Activated CD4-positive, alpha-beta T cell treated with anti-CD3 and anti-CD28 coated beads for 48 hours (primary cell): ENCODE measurements at places on chromosomes 13 and 19.
A peak's percentile ranks its signal among the peaks of the same experiment; 100 is the strongest.

DNA sequence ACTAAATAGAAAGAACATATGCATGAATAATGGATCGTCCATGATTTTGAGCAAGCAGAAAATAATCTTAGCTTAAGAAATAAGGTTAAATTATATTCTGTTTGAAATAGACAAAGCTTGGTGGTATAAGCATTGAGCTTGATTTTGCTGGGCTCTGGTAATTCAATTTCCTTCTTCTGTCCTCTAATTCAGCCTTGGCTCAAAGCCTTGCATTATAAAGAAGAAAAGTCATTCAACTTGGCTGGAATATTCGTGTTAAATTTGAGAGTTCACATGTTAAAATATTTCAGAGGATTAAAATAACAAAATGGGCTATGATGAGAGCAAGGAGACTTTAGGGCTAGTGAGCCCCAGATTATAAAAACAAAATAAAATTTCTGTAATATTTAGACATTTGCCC, 415.4 kb upstream of the PCDH20 start:
- DNase-seq: no peak

DNA sequence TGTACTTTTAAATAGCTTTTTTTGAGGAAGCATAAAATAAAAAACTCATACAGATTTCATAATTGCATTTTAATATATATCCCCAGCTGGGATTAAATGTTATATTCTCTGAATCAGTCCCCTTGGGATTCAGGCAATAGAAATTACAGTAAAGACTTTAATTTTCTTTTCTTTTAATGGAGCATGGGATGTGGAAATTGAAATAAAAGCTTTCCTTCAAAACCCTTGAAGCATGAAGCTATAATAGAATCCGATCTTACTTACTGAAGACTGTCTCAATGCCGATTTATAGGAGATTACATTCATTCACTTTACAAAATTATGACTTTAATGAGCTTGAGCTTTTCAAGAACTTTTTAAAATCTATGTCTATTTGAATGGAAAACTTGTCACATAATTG, 243.4 kb downstream of the SPRY2 start:
- no peak for DNase-seq

- no peak for DNase-seq
Observed at GRCh38 chr13:50198508-50198907, 183.3 kb downstream of the KCNRG start.

DNA sequence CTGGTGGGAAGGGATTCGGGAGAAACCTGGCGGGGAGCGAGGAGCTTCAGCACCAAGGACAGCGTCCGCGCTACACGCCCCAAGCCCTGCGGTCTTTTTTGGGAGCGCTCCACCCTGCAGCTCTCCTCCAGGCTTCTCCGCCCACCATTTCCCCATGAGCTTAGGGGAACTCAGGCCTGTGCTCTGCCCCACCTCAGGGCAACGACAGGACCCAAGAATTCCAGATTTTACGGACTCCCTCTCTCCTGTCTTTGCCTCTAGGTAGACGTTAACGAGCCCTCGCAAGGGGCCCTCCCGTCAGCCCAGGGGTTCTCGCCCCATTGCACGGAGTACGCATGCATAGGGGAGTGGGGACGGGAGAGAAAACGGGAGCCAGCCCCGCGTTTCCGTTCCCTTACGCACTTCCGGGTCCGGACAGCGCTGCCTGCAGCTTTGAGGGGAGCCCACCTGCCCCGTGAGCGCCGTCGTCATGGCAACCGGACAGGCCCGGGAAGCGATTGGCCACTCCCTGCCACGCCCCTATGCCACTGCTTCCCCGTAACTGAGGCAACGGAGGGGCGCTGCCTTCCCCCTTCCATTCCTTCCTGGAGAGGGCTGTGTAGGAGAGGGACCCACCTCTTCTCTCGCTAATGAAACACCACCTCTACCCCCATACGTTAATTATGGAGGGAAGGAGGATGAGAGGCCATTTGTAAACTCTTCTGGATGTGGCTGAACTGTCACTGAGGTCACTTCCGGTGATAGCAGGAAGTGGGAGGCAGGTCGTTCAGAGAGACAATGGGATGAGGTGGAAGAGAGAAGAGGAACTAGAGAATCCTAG, 20.8 kb downstream of the NOVA2 start:
- DNase-seq: peak; percentile 56

- DNase-seq: peak; percentile 58
Observed at GRCh38 chr13:94433055-94433961, 46.2 kb downstream of the DCT start.

DNA sequence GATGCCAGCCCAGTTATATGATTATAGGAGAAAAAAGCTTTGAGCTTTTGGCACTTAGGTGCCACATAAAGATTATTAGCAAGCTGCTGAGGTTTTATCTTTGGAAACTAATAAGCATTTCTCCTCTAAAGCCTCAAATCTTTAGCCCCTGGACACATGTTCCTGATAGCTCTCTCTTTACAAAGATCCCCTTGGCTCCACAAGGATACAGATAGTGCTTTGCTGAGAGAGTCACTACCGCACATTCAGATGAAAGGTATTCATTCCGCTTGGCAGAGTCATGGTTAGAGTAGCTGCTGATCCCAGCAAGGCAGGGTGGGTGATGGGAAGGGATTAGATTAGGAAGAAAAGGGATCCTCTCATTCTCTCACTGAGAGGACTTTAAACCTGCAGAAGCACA, 28.2 kb upstream of the PSG7 start:
- no peak for DNase-seq

DNA sequence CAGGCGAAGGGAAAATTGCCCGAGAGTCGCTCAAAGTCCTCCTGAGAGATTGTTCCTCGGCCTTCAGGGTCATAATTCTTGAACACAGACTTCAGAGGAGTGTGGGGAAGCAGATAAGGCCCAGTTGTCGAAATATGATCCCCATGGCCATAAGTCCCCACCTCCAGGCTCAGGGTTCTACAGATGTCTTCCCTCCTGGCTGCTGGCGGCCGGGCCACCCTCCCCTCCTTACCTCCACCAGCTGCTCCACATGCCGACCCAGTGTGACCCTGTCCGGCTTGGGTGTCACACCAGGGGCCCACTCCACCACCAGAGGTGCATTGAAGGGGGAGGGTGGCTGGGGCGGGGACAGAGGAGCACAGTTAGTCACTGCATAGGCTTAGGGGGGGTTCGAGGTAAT, 10.1 kb downstream of the FAM98C start:
- DNase-seq: no peak

DNA sequence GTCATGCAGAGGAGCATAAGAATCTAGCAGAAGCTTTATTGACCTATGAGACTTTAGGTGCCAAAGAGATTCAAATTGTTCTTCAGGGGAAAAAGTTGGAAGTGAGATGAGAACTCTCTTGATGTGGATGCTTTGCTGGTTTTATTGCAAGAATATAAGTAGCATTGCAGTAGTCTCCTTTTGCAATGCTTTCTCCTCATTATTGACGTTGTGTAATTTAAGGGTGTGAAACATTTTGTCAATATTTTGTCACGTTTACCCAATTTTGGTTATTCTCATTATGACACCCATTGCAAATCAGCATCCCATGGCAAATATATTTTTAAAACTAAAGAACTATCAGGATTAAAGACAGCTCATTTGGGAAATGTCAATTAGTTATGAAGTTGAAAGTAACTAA, 11.9 kb upstream of the LILRB5 start:
- DNase-seq: no peak
